NCI-H748 treated with DMSO at 0.1 percent for 48 hours (cell line): ENCODE measurements at places on chromosomes 5 and 9.

DNA sequence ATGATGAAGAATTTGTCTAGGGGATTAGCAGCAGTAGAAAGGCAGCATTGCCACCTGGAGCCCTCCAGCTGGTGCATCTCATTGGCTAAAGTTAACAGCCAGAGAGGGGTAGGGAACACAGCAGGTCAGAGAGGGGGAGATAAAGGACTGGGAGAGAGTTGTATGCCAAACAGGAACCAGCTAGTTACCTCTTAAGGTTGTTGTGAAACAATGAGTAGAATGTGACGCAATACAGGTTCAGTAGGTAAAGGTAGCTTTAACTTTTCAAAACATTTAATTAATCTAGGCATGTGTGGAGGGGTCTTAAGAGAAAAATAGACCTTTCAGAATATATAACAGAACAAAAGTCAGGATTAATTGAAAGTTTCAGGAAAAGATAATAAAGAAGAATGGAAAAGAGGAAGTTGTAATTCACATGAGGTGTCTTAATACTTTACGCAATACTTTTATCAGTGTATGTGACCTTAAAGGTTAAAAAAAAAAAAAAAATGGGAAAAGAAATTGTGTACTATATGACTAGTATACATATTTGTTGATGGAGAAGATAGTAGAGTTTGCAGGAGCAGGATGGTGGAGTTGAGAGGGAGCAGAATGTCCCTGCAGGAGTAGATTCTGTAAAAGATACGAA lies 14.3 kb downstream of the FBXO38 start:
- DNase-seq, result no peak

DNA sequence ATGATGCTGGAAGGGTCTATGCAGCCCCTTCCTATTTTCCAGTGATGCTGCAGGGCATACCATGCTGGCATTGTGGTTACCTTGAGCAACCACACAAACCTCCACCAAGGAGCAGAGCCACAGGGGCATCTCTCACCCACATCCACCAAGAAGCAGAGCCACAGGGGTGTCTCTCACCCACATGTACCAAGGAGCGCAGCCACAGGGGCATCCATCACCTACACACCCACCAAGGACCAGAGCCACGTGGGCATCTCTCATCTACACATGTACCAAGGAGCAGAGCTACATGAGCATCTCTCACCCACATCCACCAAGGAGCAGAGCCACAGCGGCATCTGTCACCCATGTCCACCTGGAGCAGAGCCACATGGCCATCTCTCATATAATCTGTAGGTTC lies 8.8 kb upstream of the GM2A start:
- no peak for DNase-seq

- no peak for DNase-seq
Observed at GRCh38 chr9:90523958-90524357, 118.7 kb downstream of the DIRAS2 start.

- DNase-seq, result no peak
Observed at GRCh38 chr9:101381833-101382342, 2.9 kb downstream of the BAAT start.

DNA sequence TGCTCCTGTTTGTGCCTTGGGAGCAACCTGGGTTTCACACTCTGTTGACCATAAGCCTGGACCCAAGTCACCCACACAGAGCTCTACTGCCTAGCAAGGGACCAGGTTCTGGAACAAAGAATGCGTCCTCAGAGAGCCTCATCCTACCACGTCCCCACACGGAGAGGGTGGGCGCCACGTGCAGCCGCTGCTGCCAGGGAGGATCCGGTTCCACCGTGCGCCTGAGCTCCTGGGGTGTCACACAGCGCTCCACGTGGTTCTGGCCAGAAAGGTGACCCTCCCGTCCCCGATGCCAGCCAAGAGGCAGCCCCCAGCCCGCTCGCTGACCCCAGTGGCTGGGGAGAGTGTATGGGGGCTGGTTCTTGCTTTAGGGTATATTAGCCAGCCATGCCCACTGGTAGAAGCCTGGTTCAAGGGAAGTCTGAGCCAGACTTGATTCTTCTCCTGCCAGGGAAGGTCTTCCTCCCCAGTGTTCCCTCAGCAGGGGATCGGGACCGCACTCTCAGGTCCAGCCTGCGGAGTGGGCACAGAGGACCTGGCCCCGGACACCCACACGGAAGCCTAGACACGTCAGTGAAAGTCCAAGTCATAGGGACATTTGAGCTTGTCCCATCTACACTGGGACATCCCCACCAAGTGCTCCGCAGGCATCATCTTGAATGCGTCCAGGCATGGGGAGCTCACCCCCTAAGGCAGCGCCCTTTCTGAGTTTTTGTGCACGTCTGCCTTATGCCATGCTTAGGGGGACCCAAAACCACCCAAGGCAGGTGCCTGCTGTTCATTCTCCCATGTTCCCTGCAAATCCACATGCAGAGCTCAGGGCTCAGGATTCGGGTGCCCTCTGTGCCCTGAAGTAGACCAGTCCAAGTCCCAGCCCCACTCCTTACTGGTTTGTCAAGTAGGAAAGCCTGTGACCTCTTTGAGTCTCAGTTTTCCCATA lies 2.4 kb downstream of the FCN1 start:
- no peak for DNase-seq

- no peak for DNase-seq
Observed at GRCh38 chr5:160458806-160459800, 37.4 kb downstream of the PTTG1 start.

- DNase-seq, result no peak
Observed at GRCh38 chr5:93790401-93790800, 49.0 kb upstream of the POU5F2 start.

- DNase-seq, result no peak
Observed at GRCh38 chr5:169637085-169637548, at the start of gene DOCK2. DOCK2 (plus strand) TSS chr5:169637275; CDS start chr5:169637327, 52 bp downstream.

DNA sequence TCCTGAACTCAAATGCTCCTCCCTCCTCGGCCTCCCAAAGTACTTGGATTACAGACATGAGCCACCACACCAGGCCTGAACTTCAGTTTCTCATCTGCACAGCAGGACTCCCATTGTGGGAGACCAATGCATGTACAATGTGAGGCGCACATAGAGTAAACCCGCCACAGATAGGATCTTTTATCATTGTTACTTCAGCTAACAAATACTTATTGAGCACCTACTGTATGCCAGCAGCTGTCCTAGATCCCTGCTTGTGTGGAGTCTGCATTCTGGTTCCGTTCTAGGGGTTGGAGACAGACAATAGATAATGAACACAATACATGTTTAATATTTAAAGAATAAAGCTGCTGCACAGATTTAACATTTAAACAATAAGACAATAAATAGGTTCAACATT lies 6.3 kb upstream of the SLC25A51 start:
- DNase-seq, result no peak

- no peak for DNase-seq
Observed at GRCh38 chr9:78273761-78274160, 23.2 kb upstream of the PSAT1 start.

DNA sequence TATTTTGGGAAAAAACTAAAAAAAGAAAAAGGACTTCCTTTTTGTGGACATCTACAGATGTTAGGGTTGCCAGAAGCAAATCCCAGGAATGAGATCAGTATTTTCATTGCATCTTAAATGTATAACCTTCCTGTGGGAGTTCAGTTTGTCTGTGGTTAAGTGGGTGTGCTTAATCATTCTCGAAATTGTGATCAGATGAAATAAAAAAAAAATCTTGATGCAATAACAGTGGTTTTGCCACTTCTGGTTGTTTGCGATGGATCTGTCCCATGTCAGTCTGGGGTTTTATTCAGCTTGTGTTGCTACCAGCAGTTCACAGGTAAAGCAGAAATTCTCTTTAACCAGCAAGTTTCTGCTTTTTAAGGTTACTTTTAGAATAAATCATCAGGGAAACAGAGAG lies 179.0 kb downstream of the MAN2A1 start:
- DNase-seq, result no peak

DNA sequence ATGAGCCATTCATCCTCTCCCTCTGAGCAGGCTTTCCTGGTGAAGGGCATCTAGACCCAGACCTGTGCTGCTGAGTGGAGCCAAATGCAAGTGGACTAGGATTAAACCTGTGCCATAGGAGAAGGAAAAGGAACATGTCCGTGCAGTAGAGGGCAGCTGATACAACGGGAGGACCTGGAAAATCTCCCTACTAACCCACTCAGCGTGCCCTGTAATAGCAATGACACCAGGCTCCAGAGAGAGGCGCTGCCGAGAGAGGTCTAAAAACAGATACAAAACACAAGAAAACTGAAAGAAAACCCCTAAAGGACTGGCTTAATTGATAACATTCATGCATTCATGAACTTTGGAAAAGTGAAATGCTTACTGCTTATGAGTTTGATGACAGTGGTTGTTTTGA lies 60.8 kb downstream of the PFDN1 start:
- no peak for DNase-seq

GRCh38 chr9:94779031-94779430 lies 52.5 kb downstream of the AOPEP start:
- no peak for DNase-seq

GRCh38 chr5:27093279-27093678 lies 54.9 kb upstream of the CDH9 start:
- no peak for DNase-seq

GRCh38 chr5:161547738-161548486 lies 1.4 kb upstream of the GABRB2 start:
- DNase-seq, result no peak

DNA sequence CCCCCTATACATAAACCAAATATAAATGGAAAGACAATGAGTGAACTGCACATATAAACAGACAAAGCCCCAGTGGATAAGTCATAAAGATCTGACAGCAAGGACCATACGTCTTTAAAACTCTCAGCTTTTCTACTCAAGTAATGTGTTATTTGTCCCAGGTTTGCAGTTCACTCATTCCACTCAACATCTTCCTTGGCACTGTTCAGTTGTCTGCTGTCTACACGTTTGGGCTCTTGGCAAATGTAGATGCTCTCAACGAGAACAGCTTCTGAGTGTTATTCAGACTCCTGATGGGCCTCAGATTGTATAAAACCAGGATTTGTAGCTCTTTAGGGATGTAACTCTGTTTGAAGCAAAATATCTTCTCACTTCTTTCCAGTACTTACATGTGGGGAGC lies 198.2 kb upstream of the SEMA6A start:
- DNase-seq, result no peak

GRCh38 chr9:68555437-68556150 lies 14.9 kb upstream of the TMEM252 start:
- DNase-seq, result no peak

DNA sequence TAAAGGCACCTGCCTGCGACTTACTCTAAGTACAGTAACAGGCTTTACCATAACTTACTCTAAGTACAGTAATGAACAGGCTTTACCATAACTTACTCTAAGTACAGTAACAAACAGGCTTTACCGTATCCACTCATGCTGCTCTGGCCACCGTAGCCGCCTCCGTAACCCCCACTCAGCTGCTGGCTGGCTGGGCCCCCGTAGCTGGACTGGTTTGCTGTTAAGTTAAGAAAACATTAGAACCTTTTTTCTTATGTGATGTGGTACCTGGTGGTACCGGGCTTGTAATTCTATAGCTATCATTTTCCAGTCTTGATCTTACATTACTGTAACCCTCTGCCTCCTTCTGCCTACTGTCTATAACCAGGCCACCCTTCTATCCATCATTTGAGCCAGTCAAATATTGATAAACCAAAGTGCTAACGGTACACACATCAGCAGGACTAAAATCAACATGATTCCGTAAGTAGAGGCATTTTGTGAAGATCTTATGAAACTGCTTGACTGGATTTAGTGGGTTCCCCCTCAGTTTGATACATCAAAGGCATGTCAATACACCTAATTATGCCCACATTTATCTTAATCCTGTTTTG lies 7.4 kb downstream of the HNRNPH1 start:
- DNase-seq, result no peak

DNA sequence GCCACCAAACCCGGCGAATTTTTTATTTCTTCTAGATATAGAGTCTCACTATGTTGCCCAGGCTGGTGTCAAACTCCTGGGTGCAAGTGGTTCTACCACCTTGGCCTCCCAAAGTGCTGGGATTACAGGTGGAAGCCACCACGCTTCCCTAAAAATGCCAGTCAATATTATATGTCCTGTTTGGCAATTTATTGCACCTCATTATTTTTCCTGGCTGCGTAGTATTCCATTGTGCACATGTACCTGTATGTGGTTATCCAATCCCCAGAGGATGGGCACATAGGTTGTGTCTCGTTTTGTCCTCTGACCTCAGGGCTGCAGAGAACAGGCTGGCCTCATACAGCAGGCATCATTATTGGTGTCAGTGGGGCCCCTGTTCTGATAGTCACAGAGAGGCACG lies 181.7 kb downstream of the C9orf50 start:
- no peak for DNase-seq

DNA sequence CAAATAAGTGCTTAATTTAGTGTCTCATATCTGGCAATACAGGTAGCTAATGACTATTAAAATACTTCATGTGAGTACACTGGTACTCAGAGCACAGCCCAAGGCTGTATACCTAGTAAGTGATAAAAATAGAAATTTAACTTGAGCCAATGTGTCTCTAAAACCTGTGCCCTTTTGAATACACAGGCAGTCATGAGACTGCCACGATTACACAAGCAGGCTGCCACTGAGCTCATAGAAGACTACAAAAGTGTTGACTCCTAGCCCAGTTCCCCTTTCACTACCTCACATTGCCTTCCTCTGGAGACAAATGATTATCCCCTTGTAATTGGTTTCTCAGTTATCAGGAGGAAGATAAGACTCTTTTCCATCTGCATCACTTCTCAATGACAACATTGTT lies 66.3 kb upstream of the PAPPA start:
- DNase-seq, result no peak

DNA sequence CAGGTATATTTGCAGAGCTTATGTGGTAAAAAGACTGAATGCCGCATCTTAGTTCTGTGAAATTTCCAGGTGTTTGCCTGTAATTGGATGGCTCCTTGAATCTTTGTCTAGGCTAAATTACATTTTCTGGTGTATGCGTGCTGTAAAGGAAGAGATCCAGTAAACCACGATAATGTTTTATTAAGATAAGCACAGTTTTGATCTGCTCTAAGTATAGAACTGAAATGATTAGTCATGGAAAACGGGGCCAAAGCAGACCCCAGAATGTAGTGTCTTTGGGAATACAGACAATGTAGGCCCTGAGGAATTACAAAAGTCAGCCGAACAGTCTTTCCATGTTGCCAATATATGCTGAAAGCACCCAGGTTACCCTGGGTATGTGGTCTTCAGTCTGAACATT lies 257.3 kb downstream of the FANCC start:
- no peak for DNase-seq

DNA sequence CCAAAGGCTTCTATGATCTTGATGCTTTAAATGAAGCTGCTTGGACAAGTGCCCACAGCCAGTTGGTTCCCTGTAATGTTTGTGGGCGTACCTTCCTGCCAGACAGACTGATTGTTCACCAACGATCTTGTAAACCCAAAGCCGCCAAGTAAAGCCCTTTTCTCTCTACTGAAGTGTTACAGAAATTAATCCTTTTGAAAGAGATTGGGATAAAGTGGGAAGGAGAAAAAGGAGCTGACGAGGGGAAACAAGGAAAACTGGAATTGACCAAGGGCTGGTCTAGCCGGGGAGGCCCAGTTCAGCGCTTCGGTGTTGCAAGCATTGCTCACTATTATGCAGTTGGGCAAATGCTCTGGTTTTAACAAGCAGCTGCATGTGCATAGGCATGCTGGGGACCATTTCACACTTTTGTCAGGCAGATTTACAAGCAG lies 53.2 kb downstream of the ZNF474 start:
- DNase-seq, result no peak
